ENCODE measurements at places on chromosomes 3 and 15. TPM values are rescaled to one million over a fixed set of nuclear protein-coding genes. Genes with fewer than 3 reads are reported as not detected.

C3orf20 gene
- total RNA-seq, result not detected

CPNE9 gene
- not detected for total RNA-seq

DNA sequence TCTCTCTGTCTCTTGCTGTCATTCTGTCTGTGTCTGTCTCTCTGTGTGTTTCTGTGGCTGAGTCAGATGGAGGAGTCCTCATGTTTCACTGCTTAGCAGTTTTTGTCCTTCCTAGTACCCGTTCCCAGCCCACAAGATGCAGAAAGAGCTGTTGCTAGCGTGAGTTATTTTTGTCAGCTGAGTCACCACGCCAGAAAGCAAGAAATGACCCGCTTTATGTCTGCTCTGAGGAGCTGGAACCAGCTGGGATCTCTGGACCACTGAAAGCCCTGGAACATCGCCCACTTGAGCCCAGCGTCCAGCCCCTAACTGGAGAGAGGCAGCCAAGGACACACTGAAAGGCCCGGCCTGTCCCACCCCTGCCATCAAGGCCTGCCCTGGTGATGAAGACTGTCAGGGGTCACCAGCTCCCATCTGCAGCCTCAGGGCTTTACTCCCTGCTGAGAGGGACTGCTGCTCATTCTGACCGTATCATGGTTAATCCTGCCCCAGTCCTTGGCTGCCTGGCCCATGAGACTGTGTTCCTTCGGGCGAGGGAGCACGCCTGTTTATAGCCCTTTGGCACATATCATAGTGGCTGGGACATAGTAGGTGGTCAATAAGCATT, 101.7 kb upstream of the TPM1 start:
- H3K27me3 ChIP-seq, result no peaks in the 10 kb centered on the region
- no peaks in the 10 kb centered on the region for H3K36me3 ChIP-seq
- peak; percentile 91 for DNase-seq
- peak overlapping the region; percentile 93 for H3K27ac ChIP-seq
- H3K4me1 ChIP-seq, result peaks cover 46% of the 10 kb centered on the region

FEZF2 gene
- not detected for total RNA-seq

- H3K27ac ChIP-seq, result no peak overlapping the region
- H3K4me3 ChIP-seq, result no peak overlapping the region
- DNase-seq, result no peak
- H3K36me3 ChIP-seq, result no peaks in the 10 kb centered on the region
Observed at GRCh38 chr3:114502204-114502603, 208.4 kb downstream of the TIGIT start.

DUOXA1 gene
- not detected for total RNA-seq

DNA sequence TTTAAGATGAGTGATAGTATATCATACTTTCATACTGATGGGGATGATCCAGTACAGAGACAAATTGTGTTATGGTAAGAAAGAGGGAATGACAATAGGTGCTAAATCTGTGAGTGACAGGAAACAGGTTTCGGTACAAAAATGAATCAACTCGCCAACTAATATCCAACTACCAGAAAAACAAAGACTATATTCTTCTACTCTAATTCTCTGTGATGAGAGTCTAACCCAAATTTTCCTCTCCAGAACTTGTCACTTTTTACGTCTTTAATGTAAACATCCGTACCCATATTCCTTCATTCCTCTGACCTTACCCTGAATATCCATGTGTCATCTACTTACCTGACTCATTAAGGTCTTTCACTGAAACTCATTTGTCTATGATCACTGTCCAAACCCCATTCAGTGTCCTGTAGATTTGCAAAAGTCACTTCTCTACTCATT, 39.6 kb downstream of the SCAPER start:
- no peaks in the 10 kb centered on the region for H3K36me3 ChIP-seq
- H3K27me3 ChIP-seq, result no peaks in the 10 kb centered on the region
- H3K4me3 ChIP-seq, result no peak overlapping the region

GRCh38 chr3:41599127-41599484, 362.8 kb downstream of the ULK4 start:
- no peaks in the 10 kb centered on the region for H3K4me1 ChIP-seq
- no peak for DNase-seq
- no peaks in the 10 kb centered on the region for H3K36me3 ChIP-seq
- H3K4me3 ChIP-seq, result no peak overlapping the region
- H3K27me3 ChIP-seq, result no peaks in the 10 kb centered on the region
- no peak overlapping the region for H3K27ac ChIP-seq

All from osteocyte (in vitro differentiated cells).